Kidney tubule cell (primary cell): ENCODE measurements at places on chromosomes 11 and 22.

- DNase-seq, result no peak
These were observed 15.1 kb downstream of the TSPAN32 start for GRCh38 chr11:2316963-2317244.

- DNase-seq, result peak; percentile 96
These were observed 70.8 kb downstream of the RAB38 start for GRCh38 chr11:88104408-88104807.

DNA sequence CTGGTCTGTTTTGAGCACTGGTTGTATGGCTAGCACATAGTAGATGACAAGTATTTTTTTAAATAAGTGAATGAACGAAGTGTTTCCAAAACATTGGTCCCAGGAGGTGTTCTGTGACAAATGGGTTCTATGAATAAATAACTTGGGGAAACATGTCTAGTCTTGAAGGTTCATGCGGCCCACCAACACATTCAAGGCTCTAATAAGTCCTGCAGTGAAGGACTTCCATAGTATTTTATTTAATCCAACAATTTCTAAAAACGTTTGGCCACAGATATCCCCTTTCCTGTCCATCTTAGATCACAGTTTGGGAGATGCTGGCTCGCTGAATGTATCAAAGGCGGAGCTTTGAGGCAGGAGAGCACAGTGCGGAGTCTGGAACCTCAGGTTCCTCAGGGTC is 22.5 kb downstream of the PARVG start:
- DNase-seq, result no peak

DNA sequence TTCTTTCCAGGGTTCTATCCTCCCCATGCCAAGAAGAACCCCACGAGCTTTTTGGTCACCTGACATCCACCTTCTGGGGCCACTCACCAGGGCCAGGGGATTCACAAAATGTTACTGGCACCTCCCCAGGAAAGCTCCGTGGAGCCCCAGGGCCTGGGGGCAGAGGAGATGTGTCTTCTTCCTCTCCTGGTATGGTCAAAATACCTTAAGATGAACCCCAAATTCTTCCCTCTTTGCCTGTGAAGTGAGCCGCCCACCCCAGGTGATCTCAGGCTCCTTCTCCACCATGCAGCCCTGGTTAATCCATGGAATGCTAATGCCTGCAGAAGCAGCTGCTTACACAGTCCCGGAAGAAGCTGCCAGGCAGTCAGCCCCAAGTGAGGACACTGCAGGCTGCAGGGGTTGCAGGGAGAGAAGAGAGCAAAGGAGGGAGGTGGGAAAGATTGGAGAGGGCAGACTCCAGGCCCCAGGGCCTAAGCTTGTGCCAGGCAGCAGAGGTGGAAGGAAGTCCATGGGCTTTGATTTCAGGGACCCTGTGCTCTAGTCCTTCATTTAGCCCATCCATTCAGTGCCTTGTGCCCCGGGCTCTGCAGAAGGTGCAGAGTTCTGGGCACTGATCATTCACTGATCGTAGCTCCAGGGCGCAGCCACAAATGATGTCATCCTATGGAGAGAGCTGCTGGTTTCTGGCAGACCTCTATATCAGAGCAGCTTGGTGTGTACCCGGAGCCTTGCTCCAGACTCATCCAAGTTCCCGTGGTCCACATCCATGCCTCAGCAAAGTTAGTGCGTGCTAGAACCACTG is 127.9 kb upstream of the NECTIN1 start:
- no peak for DNase-seq

GRCh38 chr11:38990841-38991240 is 2392.8 kb upstream of the RAG2 start:
- DNase-seq, result no peak

DNA sequence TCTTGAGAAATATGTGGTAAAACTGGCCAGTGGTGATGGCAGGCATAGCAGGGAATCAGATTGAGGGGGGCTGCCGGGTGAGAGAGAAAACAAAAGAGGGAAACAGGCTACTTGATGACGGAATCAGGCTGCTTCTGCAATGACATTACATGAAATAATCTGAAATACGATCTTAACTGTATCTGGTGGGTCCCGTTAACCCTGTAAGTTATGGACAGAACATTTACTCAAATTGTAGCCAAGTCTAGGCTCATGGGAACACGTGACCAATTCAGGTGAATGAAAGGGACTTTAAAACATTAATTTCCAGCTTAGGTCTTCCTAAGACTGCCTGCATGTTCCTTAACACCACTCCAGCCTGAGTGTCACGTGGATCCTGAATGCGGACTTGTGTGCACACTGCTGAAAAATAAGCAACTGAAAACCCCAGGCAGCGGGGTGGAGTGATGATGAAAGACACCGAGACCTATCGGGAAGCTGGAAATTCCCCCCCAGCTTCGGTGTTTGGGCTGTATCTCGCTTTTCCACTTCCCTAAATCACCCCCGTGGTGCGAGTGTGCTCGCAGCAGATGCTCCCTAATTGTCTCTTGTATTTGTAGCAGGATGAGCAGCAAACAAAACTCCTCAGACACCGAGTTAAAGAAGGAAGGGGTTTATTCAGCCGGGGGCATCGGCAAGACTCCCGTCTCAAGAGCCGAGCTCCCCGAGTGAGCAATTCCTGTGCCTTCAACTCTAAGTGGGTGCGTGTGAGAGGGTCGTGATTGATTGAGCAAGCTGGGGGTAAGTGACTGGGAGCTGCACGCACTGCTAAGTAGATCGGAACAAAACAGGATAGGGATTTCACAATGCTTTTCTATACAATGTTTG is 145.0 kb upstream of the GRK3 start:
- no peak for DNase-seq

- DNase-seq, result no peak
These were observed 24.4 kb upstream of the CD5 start for GRCh38 chr11:61077936-61078335.

DNA sequence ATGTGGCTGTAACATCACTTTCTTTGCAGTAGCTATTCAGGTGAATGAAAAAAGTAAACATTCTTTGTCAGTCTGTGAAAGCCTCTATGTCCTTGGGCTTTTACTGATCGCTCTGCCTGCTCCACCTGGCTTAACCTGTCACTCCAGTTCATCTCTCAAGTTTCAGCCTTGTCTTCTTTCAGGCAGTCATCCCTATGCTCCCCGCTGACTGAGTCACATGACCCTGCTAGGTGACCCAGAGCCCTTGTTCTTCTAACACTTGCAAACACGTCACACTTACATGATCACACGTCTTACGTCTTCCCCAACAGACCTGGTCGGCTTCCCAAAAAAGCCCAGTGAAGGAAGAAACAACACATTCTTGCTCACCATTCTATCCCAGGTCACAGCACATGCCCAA is 499.3 kb upstream of the TENM4 start:
- DNase-seq, result peak; percentile 89
